NCI-H774 (cell line): ENCODE measurements at places on chromosomes 12 and 14.

DNA sequence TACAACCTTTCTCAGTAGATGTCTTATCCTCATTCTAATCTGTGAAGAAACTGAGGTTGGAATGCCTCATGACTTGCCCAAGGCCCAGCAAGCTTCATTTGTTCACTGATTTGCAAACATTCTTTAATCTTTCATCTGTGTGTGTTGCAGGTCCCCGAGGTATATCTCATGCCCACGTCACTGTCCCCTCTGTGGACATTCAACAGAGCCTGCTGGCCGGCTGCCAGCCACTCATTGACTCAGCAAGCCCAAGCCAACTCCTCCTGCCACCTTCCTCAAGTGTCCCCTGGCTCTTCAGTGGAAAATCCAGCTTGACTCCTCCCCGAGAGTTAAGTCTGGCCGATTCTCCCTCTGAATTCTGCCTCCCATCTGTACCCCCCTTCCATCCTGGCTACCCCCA lies 1.9 kb upstream of the DCAF4 start:
- DNase-seq, result no peak

DNA sequence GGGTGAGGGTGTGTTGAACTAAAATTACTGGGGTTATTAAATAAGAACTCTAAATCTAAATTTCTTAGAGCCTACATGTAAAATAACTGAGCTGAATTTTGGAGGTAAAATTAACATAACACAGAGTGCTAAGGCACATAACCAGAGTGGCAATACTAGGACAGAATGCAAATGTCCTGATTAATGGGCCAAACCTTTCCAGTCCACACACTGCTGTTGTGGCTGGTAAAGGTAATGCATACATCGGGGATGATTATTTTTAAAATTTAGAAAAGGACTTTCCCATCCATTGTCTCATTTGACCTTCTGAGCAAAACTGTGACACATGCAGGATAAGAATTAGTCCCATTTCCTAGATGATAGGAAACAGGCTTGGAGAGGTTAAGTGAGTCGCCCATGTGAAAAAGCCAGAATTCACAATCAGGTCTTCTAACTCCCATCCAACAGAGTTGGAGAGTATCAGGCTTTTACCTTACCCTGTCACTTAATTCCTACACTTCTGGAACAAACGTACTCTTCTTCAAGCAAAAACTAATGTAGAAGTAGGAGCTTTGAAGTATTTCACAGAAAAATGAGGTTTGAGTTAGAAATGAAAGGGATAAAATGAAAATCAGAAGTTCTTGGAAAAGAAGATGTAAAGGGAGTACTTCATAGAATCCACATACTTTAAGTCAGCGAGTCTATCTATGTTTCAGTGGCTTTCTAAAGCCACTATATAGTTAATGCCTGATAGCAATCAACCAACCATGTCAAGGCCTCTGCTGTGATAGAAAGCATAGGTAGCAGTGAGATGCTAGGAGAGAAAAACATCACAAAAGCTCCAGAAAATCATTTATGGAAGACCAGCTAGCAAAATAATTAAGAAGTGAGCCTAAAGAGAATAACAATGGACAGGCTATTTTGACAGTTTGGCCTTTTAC lies 334.9 kb upstream of the DIO2 start:
- DNase-seq, result no peak

DNA sequence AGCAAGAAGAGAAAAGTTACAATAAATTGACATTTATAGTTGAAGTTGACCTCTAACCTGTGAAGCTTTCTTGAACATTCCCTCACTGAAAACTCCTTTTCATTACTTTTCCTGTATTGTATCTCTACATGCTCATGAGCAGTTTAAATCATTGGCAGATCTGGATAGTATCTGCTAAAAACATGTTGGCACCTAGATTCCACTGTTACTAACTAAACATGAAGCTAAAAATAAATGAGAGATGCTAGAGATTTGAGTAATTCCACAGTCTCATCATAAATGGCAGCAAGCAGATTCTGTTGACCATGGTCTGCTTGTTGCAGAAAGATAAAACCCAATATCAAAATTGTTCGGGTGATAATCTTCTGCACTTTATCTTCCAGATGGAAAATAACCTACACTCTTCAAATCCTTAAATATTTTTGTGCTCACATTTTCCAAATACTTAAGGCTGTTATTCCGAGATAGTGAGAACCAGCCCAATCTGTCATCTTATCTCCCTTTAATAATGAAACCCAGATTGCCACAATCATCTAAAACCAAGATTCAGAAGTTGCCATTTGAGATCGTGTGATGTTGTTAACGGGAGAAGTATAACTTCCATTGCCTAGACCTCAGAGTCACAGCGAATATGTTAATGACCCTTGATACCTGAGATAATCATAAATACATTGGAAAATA lies 171.0 kb upstream of the DAAM1 start:
- no peak for DNase-seq

DNA sequence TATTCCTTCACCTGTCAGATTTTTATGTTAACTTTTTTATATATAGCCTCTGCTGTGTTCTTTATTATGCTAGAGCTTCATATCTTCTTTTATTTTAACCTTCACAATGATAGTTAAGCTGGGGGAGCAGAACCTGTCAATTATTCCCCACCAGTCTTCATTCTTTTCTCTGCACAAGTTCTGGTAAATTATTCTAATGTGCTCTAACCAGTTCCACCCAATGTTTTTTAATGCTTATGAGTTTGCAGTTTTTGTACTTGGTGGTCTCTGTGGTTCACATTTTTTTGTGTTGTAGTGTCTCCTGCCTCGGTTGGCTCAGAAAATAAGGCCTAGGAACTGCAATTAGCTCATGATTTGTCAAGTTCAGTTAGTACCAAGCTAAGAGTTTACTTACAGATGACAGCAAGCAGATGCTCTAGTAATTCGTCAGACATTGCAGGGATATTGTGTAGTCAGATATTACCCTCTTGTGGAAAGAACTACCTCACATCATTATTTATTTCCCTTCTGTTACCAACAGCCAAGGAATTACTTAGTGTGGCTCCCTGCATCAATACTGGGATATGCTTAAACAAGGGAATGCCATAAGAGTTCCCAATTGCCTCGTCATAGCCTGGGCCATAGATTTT lies 14.5 kb downstream of the DYRK2 start:
- no peak for DNase-seq

- no peak for DNase-seq
Measured at GRCh38 chr14:68759017-68759560, 33.8 kb downstream of the ZFP36L1 start.

GRCh38 chr12:95608252-95609033 lies 57.2 kb upstream of the USP44 start:
- peak; percentile 73 for DNase-seq

GRCh38 chr12:117933545-117933944 lies 35.2 kb downstream of the KSR2 start:
- DNase-seq, result no peak

- DNase-seq, result peak; percentile 71
Measured at GRCh38 chr12:119208626-119209061, 29.9 kb downstream of the HSPB8 start.

GRCh38 chr12:77070382-77070781 lies 5.0 kb upstream of the E2F7 start:
- DNase-seq, result no peak

- no peak for DNase-seq
Measured at GRCh38 chr14:65280653-65281052, 131.9 kb upstream of the FUT8 start.

DNA sequence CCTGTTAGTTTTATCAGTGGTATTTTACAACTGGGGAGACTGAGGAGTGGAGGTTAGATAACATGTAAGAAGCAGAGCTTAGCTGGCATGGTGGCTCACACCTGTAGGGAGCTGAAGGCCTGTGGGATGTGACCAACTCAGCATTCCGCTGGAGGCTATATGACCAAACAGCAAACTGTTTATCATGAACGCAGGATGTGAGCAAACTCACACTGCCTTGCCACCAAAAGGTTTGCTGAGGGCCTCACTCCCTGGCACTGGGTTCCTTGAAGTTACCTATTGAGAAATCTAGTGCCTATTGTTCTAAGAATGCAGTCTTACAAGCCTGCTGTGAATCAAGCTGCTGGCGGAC lies 23.4 kb downstream of the JKAMP start:
- DNase-seq, result no peak

DNA sequence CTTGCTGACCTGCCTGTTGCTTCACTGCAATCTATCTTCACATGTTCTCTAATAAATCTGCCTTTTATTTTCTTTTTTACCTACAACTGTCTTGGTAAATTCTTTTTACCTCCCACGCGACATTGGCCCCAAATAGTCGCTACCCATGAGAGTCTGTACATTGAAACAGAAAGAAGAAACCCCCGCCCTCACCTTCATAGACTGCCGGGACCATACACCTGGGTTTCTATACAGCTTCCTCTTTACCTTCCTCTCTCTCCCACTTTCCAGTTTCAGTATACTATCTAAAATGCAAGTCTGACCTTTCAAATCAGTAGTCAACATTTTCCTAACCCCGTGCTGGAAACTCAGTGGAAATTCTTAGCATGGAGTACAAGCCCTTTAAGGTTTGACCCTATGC lies 4.8 kb downstream of the SLC8A3 start:
- no peak for DNase-seq

- DNase-seq, result no peak
Measured at GRCh38 chr14:85564841-85565527, 35.0 kb downstream of the FLRT2 start.

DNA sequence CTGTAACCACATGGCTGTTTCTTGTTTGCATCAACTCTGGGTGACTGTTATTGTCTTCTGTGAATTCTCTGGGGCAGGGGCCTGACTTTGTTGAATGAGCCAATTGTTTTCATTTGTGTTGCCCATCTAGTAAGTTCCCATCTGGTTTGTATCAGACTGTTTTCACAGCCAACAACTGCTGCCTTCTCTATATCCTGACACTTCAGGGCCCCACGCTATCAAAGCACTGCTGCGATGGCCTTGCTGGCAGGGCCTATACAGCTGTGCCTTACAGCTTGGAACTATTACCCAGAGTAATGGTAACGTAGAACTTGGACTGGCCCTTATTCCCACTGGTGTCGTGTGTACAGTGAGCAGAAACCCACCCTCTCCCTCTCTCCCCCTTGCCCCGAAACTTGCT lies 104.3 kb upstream of the DACT1 start:
- DNase-seq, result no peak

DNA sequence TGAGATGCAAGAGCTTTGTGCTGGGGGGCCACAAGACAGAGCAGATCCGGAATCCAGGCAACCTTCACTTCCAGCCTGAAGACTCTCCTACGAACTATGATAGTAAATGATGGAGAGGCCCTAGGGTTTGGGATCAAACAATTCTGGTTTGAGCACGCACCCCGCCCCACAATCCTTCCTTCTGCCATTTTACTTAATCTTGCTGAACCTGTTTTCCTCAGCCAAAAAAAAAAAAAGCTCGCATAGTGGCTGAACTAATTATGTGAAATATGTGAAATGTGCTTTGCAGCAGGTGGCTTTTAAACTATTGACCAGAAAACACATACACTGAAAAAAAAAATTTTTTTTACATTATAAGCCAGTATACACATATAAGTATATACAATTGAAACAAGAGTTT lies 667 bp upstream of the ITFG2 start:
- DNase-seq, result no peak

- no peak for DNase-seq
Measured at GRCh38 chr12:111569363-111570083, 29.6 kb downstream of the ATXN2 start.

DNA sequence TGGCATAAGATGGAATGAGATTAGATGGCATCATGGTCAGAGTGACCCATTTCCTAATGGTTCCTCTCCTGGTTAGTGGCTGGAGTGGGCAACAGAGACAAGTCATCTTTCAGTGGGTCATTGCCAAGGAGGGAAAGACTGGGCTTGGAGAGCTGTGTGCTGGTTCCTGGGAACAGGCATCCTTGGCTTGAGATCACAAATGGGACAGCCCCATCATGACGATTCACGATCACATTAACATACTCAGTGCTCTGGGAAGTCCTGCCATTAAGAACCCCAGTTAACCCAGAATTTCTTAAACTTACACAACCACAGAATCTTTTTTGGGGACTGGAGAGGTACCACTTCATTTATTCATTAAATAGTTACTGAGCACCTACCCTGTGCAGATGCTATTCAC lies 27.3 kb downstream of the CHST11 start:
- DNase-seq, result no peak

DNA sequence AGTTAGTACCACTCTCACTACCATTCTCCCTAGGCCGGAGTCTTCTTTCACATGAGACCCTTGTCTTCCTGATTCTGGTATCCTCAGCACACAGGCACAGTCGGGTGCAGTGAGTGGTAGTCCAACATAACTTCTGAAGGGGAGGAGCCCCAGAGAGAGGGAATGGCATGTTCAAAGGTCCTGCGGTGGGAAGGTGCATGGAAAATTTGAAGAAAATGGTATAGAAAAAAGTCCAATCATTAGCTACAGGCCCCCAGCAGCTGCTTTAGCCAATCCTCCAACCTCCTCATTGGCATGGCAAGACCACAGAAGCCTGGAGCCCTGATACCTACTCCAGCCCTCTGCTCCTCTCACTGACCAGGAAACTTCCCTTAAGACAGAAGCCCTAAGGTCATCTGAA lies 96.6 kb downstream of the ZFP36L1 start:
- DNase-seq, result no peak
